ENCODE measurements at places on chromosomes 6 and 20.

- DNase-seq, result no peak
Measured at GRCh38 chr6:21842875-21843645, 249.5 kb downstream of the SOX4 start.

DNA sequence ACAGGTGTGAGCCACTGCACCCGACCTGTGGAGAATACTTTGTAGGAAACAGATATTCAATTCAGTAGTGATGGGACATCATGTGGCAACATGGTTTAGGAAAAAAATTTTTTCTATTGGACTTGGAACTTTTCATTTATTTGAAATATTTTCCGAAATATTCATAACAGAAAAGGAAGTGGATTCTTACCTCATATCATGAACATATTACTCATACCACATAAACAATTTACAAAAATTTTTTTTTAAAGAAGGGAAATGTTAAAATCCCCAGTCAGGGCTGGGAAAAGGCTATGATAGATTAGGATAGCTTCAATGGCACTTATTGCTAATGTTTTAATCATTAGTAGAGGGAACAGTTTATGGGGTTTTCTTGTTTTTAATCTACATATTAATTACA is 6.8 kb upstream of the ALDH8A1 start:
- no peak for DNase-seq

DNA sequence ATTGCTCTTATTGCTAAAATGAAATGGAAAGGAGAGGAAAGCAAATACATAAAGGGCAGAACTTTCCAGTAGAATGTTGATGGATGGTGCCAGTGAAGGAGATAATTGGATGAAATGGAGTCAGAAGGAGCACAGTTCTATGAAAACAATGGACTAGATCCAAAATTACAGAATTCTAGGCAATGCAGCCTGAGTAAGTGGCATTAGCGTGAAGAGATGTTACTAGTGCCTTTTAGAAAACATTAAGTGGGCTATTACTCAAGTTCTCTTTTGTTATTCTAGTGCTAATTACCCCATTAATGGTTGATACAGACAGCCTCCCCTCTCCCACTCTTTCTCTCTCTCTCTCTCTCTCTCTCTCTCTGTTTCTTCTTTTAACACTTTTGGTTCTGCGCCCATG is 209.5 kb upstream of the RGS17 start:
- no peak for DNase-seq

DNA sequence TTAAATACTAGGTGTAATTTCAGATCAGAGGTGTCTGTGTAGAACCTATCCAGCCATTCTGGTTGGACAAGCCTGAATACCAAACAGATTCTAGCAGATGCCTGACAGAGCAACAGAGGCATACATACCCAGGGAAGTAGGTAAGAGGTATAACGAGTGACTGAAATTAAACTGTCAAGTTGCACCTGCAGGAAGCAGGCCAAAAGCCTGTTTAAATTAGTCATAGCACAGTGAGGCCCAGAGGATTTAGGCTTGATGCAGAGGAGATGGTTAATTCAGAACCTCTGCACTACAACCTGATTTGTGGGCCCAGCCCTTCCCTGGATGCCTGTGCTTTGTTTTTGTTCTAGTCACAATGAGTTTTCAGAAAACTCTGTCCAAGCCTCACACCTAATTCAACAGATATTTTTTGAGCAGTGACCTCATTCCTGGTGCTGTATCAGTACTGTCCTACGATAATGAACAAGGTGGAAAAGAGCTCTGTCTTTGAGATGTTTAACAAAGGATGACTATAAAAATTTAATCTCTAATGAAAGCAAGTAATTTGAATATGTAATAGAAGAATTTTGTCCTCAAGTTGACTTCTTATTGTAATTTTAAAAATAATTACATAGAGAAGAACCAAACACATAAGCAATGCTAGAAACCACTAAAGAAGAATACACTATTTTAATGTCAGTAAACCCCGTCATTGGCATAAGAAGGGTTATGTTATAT is 31.7 kb downstream of the C6orf58 start:
- no peak for DNase-seq

GRCh38 chr6:124033501-124033900 is 229.8 kb downstream of the NKAIN2 start:
- DNase-seq, result no peak

- peak; percentile 47 for DNase-seq
Measured at GRCh38 chr6:134605034-134605433, 287.1 kb upstream of the SGK1 start.
